Thoracic aorta (tissue), 2 donors: ENCODE measurements at places on chromosomes 13 and 19. TPM values are rescaled to one million over a fixed set of nuclear protein-coding genes. Genes with fewer than 3 reads are reported as not detected.

GRCh38 chr13:34620074-34620850, 321.8 kb upstream of the NBEA start:
- H3K4me3 ChIP-seq: no peak overlapping the region
- DNase-seq: no peak
- no peaks in the 10 kb centered on the region for H3K27me3 ChIP-seq
- H3K4me1 ChIP-seq: no peaks in the 10 kb centered on the region
- H3K27ac ChIP-seq: no peak overlapping the region
- no peaks in the 10 kb centered on the region for H3K36me3 ChIP-seq

The ERICH4 gene
- not detected for total RNA-seq

The RNF225 gene
- total RNA-seq: not detected

The SKA3 gene
- total RNA-seq: not detected

The RINL gene
- total RNA-seq: 4.7 TPM

- no peaks in the 10 kb centered on the region for H3K36me3 ChIP-seq
- no peaks in the 10 kb centered on the region for H3K4me1 ChIP-seq
- H3K27ac ChIP-seq: no peak overlapping the region
- H3K27me3 ChIP-seq: no peaks in the 10 kb centered on the region
- H3K4me3 ChIP-seq: no peak overlapping the region
- DNase-seq: no peak
Measured at GRCh38 chr19:53730391-53730790, 93.7 kb downstream of the NLRP12 start.

The TMIGD2 gene
- total RNA-seq: not detected
